ENCODE measurements at places on chromosomes 5 and 9.

- DNase-seq: no peak
Measured at GRCh38 chr5:41539454-41539853, 29.1 kb upstream of the PLCXD3 start.

- DNase-seq: no peak
Measured at GRCh38 chr9:20670395-20670794, 13.7 kb upstream of the FOCAD start.

- no peak for DNase-seq
Measured at GRCh38 chr5:142233083-142234032, 91.5 kb downstream of the SPRY4 start.

DNA sequence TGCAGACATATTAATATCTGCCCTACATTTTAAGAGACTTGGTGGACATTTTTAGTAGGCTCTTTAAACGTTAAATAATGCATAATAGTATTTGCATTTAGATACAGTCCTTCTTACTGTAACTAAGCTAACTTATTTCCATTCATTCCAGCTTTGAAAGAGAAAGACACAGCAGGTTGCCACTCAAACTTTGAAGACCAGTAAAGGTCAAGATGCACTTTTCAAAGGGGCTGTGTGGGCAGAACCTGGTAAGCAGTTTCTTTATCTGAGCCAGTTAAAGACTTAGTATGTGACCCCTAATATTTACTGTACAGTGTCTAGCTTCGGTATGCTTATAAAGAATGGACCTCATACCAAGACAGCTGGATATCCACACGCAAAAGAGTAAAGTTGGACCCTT is 20.8 kb downstream of the PLGRKT start:
- no peak for DNase-seq

- no peak for DNase-seq
Measured at GRCh38 chr9:121851641-121852091, 200.2 kb downstream of the DAB2IP start.

- DNase-seq: no peak
Measured at GRCh38 chr5:108798513-108799265, 51.0 kb downstream of the FER start.

DNA sequence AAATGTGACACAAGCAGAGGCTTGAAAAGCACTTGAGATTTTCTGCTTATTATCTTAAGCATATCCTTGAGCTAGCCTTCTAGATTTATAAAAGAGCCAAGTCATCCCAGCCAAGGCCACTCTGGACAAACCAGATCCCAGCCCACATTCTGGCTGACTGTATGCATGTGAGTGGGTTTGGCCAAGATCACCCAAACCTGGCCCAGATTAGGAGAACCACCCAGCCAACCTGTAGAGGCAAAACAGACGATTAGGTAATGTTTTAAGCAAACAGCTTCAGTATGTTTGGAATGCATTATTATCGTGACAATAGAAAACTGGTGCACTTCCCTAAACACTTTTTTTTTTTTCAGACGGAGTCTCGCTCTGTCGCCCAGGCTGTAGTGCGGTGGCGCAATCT is 151.9 kb downstream of the SPATA31D1 start:
- no peak for DNase-seq

- DNase-seq: no peak
Measured at GRCh38 chr9:74534841-74535240, 37.7 kb downstream of the RORB start.

GRCh38 chr5:87886164-87886563 is 382.5 kb downstream of the TMEM161B start:
- no peak for DNase-seq

- no peak for DNase-seq
Measured at GRCh38 chr5:125100951-125101350, 354.5 kb upstream of the ZNF608 start.

DNA sequence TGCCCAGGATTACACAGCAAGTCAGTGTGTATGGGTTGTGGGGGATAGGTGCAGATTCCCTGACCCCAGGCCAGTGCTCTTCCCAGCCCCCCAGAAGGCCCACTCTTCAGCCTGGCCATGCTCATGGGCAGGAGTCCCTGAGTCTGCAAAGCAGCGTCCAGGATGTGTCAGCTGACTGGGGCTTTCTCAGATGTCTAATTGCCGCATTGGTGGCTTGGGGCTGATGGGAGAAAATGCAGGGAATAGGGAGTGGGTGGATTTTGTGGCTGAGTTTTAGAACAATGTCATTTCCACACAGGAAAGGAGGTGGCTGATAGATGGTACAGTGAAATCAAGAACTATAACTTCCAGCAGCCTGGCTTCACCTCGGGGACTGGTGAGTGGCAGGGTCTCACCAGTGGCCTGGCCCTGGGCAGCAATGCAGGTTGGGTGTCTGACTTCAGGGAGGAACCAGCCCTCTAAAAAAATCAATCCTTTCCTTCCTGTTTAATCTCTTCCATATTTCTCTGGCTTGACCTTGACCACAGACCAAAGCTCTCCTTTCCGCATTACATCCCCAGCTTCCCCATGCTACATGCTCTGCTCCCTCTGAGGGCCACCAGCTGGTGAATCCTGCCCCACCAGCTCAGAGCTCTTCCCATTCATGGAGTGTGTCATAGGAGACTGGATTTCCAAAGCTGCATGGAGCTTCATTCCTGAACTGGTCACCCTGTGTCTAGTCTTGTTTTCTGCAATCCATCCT is 14.2 kb downstream of the GLIPR2 start:
- DNase-seq: no peak

GRCh38 chr5:128522336-128522735 is 15.7 kb downstream of the FBN2 start:
- no peak for DNase-seq

DNA sequence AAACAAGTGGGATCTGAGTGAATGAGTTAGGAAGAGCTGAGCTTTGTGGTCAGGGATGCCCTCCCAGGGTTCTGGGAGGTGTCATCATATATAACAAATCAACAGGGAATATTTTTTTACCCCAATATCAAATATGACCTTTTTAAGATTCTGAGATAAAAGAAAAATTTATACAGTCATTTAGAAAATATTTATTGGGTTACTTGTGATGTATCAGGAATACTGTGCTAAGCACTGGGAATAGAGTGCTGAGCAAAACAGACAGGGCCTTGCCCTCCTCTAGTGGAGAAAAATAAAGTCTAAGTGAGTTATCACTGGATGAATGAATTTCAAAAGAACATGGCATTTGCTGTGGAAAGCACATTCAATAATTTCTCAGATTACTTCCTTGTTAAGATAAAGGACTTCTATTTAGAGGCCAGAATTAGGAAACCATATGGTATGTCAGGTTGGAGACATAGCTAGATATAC is 102.9 kb downstream of the BOD1 start:
- DNase-seq: no peak

GRCh38 chr5:87115839-87116364 is 151.8 kb upstream of the RASA1 start:
- no peak for DNase-seq

- no peak for DNase-seq
Measured at GRCh38 chr5:139667001-139667729, 19.0 kb downstream of the CXXC5 start.

GRCh38 chr5:23274171-23274570 is 233.2 kb upstream of the PRDM9 start:
- no peak for DNase-seq

- no peak for DNase-seq
Measured at GRCh38 chr9:123359106-123359505, 3.1 kb downstream of the CRB2 start.

- DNase-seq: no peak
Measured at GRCh38 chr9:93634311-93635185, 58.2 kb downstream of the PHF2 start.

GRCh38 chr9:9337129-9337528 is 1275.7 kb downstream of the PTPRD start:
- DNase-seq: no peak

DNA sequence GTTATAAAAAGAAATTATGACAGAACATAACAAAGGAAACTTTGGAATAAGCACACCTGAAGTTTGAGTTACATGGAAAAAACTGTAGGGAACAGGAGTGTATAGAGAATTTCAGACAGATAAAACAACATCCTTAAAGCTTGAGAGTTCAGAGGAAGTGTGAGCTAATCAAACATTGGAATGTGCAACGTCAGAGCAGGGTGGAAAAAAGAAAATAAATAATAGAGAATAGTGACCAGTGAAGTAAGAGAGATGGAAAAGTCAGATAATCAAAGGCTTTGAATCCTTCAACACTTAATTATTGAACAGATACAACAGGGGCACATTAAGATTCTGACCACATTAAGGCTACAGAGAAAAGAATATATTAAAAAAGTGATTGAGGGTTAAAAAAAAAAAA is 128.5 kb upstream of the CDH10 start:
- no peak for DNase-seq

GRCh38 chr9:93111371-93112115 is 15.5 kb downstream of the CARD19 start:
- no peak for DNase-seq

DNA sequence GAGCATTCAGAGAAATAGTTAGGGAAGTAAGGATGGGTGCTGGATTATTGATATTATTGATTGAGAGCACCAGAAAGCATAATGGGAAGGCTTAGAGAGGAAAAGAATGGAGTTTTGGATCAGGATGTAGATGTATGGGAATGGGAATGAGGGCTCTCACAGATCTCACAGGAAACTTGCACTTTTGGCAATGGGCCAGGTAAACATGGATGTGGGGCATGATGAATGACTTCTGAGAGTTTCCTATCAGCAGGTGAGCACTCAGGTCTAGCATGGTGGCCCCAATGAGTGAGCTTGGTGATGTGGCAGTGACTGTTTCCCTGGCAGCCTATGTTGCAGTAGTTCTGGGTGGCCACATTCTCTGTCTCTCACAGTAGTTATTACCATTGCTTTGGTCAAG is 283.8 kb downstream of the FBXL7 start:
- DNase-seq: no peak

DNA sequence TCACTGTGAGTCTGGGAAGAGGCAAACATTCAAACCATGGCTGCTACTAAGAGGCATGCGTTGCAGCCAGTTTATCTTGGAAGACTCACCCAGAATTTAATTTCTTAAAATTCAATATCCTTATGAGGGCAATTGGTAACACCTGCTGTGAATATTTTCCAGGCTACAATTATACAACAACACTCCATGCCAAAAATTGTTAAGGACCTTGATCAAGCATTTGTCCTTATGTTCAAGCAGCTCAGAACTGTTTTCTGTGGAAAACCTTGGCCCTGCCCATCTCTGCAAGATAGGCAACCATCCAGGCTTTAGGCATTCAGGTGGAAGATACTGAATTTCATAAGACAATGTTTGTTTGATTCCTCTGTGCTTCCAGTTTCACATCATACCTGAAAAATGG is 327.8 kb downstream of the FBXL7 start:
- no peak for DNase-seq

- no peak for DNase-seq
Measured at GRCh38 chr5:134370311-134370870, 978 bp upstream of the UBE2B start.

DNA sequence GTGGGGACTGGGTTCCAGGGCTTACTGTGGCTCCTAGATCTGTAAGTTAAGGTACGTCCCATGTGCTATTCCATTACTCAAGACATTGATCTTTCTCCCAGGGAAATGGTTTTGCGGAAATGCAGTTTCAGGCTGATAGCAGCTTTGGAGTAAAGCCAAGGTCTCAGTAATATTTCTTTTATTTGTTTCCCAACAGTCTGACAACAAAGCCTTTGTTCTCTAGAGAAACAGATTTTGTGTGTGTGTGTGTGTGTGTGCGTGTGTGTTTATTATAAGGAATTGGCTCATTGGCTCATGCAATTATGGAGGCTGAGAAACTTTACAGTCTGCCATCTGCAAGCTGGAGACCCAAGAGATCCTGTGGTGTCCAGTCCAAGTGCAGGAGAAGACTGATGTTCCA is 12.1 kb upstream of the POC5 start:
- no peak for DNase-seq

DNA sequence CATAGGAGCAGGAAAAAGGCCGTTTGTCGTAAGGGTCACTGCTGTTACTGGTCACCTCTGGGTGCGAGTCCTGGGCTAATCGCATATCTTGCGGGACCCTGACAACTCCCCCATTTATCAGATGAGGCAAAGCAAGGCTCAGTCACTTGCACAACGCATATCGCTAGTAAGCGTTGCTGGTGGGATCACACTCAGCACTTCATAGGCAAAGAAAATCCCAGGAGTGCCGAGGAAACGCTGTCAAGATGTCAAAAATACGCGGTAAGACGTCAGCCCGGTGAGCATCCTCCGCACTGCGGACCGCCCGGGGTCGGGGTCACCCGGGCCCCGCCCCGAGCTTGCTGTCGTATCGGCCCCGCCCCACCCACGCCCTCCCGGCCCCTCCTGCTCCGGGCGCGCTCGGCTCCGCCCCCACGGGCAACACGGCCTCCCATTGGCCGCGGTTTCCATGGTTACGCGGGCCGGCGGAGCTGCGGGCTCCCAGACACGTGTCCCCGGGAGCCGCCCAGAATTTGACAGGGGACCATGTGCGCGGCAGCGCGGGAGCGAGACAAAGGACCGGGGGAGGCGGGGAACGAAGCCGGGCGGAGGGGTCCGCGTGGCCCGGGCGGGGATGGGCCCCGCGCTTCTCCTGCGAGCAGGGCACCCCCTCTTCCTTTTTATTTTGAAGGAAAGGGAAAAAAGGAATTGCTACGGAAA is 80.2 kb upstream of the IER5L start:
- peak; percentile 82 for DNase-seq

DNA sequence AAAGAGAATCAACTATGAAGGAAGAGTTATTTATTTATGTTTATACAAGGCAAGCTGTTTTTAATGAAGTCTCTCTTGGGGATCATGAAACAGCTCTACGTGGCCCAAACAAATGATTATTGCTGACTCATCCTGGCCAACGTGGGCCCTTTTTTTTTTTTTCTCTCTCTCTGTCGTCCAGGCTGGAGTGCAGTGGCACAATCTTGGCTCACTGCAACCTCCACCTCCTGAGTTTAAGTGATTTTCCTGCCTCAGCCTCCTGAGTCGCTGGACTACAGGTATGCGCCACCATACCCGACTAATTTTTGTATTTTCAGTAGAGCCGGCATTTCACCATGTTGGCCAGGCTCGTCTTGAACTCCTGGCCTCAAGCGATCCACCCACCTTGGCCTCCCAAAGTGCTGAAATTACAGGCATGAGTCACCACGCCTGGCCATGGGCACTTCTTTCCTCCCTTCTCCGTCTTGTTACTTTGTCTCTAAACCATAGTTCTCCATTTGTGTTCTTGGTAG is 98.3 kb downstream of the BASP1 start:
- DNase-seq: no peak

DNA sequence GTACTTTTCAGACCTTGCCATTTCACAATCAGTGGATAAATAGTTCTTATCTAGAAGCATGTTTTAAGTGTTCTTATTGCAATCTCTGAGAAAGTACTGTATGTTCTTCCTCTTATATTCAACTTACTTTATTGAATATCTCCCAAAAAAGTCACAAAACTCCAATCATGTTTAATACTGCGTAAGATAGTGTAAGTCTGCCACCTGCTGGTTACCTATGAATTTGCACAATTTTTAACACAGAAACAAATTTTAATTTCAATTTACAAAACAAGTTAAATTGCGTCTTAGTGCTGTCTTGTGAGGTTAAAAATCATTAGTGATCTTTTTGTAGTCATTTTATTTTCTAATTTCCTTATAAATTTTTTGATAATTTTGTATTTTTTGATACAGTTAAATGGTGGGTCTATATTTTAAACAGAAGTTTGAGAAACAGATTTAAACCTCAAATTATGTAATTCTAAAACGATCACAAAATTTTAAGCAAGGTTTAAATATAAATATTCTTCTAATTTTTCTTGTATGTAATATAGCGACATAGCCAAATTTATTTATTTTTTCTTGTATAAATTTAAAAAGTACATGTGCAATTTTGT is 115.8 kb downstream of the EMB start:
- DNase-seq: no peak

GRCh38 chr5:128305341-128305740 is 221.8 kb downstream of the SLC12A2 start:
- DNase-seq: no peak
